ENCODE measurements at places on chromosomes 1 and 21.

- no peak for DNase-seq
Measured at GRCh38 chr1:208101661-208102431, 142.3 kb downstream of the PLXNA2 start.

GRCh38 chr1:42934541-42935312 lies 23.9 kb downstream of the SLC2A1 start:
- DNase-seq, result no peak

- DNase-seq, result no peak
Measured at GRCh38 chr1:76548513-76549100, 318.7 kb upstream of the ST6GALNAC5 start.

- DNase-seq, result no peak
Measured at GRCh38 chr1:113508364-113509164, 118.2 kb downstream of the MAGI3 start.

DNA sequence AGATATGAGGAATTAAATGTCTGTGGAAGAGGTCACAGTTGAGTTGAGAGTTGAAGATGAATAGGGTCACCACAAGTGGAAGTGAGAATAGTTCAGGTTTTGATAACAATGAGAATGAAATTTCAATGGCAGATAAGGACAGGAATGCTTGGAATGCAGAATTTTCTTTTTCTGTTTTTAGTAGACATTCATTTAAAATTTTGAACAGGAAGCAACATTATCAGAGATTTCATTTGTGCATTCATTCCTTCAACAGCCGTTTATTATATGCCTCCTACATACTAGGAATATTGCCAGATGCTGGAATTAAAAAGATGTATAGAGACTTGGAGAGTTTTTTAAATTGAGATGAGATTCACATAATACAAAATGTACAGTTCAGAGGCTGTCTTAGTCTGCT lies 126.8 kb downstream of the ITSN1 start:
- DNase-seq, result no peak

DNA sequence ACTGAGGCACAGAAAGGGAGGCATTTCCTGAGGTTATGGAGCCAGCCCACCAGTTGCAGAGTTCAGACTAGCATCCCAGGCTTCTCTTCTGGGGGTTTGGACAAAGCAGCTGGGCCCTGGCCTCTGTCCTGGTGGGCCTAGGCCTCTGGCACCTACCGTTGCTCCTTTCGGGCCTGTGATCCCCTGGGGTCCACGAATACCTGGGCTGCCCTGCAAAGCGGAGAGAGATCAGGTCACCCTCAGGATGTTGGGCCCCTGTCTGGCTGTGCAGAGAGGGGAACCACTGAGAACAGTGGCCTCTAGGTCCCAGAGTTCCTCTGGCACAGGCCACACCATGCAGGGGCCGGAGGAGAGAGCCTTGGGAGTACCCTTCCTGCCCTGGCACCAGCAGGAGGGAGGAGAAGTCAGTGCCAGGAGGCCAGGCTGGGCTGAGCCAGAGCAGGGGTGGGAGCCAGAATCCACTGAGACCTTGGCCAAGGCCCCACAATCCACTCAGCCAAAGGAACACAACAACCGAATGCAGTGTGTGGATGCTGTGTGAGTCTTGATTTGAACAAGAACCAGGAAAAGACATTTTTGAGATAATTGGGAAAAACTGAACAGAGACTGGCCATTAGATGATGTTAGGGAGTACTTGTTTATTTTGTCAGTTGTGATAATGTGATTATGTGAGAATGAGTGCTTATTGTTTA lies 8.9 kb downstream of the COL9A2 start:
- DNase-seq, result no peak

DNA sequence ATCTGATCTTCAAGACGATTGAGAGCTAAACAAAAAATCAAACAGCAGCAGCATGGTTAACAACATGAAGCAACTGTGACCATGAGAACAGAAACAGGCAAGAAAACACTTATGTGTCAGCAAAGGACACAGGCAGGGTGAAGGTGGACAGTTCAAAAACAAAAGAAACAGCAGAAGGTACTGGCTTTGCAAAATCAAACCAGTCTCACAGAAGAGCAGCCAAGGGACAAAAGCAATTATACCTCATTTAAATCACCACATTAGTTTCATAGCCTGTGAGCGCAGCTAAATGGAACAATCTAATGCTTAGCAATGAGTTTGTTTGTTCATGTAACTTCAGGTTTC lies 59.1 kb downstream of the CAPN2 start:
- no peak for DNase-seq

DNA sequence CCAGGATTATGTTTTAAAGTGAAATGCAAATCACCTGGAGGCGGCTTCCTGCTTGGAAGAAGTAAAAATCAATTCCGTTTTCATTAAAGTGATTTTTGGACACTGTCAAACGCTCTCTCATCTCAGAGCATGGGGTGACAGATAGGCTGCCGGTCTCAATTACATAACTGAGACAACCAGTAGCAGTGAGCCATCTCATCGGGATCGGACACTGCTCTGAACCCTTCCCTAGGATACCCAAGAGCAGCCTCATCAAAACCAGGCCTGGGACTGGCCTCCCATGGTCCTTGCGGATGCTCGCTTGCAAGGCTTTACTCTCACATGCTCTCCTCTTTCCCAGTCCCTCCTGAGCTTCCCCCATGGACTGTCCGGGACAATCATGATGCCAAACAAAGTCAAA lies 12.1 kb downstream of the KCND3 start:
- no peak for DNase-seq
